ENCODE measurements at places on chromosomes 4 and X. TPM values are rescaled to one million over a fixed set of nuclear protein-coding genes. Genes with fewer than 3 reads are reported as not detected.
A peak's percentile ranks its signal among the peaks of the same experiment; 100 is the strongest.

P2RY4 gene
- not detected for total RNA-seq

- no peak for DNase-seq
Measured at GRCh38 chr4:85486425-85487086, 11.6 kb downstream of the ARHGAP24 start.

DNA sequence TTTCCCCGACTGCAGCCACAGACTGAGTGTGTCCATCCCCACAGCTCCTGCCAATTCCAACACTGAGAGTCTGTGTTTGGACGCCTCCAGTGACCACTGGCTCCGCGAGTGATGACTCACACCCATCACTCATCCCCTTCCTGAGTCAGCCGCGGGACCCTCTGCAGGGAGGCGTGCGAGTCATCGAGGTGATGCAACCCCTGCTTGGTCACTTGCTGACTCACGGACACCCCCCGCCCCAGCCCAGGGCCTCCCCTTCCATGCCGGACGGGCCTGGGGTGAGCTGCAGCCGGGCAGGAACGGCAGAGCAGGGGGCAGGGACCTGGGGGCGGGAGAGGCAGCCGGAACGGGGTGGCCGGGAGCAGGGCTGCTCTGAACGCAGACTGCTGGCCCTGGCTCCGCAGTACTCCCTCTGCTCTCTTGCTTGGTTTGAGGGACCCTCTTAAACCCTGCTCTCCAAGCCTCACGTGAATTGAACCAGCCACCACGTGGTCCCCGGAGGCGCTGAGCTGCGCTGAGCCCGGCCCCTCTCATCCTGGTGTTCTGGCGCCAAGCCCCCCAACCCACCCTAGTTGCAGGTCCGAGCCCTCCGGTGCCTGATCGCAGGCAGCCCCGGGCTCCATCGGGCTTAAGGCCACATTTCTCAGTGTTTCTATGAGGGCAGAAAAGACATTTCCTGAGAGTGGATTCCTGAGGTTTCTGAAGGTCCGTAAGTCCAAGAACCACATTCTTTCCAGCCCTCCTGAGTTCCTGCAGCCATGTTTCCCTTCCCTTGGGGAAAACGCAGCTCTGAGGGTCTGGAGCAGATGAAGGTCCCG lies 32.4 kb downstream of the FGFRL1 start:
- DNase-seq = peak; percentile 97

ZFP92 gene
- 0.07 TPM for total RNA-seq

DNA sequence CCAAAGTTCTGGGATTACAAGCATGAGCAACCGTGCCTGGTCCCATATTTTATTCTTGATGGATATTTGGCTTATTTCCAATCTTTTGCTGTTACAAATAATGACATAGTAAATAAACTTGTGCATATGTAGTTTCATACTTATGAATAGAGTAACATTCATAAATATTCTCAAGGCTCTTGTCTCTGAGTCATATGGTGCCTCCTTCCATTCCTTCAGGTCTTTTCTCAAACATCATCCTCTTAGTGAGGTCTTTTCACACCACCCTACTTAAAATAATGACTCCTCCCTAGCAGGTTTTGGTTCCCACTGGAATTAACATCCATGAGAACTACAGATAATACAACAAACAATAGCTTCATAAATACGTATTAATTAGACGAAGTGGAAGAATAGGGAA lies 416.6 kb downstream of the IQCM start:
- no peak for DNase-seq

DNA sequence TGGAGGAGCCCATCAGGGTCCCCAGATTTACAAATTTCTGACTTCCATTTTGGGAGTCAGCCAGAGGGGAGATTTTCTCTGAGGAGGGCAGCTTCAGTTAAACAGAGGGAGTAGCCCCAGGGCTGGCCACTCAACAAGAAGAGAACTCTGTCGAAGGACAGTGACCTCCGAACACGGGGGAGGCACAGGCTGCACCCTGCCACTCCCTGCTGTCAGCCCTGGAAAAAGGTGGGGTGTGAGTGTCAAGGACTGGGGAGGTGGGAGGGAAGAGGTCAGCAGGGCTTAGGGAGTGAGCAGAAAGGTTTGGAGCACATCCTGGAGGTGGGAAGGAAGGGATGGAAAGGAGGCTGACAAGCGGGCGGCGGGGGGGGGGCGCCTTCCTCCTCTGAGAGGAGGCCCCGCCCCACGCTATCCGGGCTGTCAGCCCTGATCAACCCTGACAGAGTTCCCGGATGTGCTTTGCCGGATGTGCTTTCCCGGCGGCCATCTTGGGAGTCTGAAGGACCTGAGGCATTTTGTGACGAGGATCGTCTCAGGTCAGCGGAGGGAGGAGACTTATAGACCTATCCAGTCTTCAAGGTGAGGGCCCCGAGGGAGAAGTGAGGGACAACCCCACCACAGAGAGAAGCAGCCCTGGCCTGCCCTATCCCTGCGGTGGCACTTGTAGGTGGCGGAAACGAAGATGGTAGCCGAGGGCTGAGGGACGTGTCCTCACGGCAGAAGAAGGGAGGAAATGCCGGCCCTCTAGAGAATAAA lies at the start of gene MAGEC1:
Gene MAGEC1 (plus strand): TSS at position 495 of the 756 bp plus-strand sequence. CDS start 1,179 bp downstream, outside the sequence.
- no peak for DNase-seq

DNA sequence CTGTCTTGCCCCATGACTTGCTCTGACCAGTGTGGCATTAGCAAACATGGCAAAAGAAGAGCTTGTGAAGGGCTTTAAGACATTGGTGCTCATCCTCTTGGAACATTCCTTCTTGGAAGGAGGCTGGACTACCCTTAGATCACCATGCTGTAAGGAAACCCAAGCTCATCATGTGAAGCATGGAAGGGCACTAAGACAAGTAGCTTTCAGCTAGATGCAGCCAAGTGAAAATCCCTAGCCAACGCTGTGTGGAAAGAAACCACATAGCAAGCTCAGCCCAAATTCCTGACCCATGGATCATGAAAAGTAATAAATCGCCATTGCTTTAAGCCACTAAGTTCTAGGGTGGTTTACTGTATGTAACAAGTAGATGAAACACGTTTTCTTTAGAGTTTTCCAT lies 12.4 kb upstream of the PACRGL start:
- peak; percentile 40 for DNase-seq

DNA sequence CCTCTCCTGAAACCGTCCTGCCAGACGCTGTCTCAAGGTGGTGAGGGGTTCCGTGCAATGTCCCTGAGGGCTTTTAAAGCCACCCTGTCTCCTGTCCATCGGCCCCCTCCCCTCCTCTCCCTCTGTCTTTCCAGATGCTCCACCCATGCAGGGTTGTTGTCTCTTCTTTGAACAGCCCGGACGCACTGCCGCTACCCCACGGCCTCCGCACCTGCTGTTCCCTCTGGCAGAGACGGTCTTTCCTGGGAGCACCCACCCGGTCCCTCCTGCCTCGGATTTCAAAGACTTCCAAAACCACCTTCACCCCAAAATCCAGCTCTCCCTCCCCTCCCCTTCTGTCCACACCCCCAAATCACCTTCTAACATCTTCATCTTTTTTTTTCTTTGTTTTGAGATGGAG lies 4.1 kb upstream of the ASMT start:
- DNase-seq = no peak

- DNase-seq = no peak
Measured at GRCh38 chr4:87567191-87567590, 38.0 kb upstream of the SPARCL1 start.

CENPVL3 gene
- total RNA-seq = not detected

MAGEB1 gene
- not detected for total RNA-seq

DNA sequence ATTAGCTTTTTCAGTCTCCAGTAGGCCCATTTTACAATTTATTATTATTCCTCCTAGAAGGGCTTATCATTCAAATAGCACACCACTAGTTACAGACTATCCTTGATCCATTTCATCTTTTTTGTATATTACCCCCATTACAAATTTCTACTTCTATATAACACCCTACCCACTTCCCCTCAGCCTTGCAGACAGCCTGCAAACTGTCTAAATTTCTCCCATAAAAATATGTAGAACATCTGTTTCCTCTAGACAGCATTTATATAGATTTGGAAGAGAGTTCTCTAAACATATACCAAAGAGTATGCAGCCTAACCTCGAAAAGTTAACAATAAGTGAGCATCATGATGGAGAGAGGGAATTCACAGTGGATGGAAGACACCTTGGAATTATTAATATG lies 30.8 kb downstream of the COMMD8 start:
- no peak for DNase-seq

DNA sequence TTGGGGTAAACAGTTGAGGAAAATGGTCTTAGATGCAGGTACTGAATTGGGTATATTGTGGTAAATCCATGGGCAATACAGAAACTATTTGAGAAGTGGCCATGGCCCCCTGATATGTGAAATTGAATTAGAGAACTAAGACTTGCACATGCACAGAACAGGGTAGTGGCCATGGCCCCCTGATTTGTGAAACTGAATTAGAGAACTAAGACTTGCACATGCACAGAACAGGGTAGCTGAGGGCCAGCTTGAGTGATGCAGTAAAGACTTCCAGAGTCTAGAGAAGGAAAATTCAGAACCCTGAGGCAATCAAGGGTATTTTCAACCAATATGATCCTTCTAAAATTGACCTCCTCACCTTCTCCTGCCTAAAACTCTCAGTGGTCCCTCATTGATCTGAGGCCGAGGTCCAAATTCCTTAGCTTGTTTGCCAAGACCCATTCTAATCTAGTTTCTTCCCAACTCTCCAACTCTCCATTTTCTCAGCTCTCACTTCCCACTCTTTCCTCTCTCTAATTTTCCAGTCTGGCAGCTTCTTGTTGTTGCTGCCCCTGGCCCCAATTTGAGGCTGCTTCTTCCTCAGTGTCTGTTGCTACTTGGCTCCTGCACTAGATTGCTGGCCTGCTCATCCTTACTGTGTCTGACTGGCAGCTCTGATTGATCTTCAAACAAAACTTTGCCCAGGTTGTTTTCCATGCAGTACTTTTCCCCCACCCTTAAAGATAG lies 72.4 kb downstream of the FRAS1 start:
- DNase-seq = no peak

TSPAN7 gene
- not detected for total RNA-seq

GRCh38 chr4:75432683-75433082 lies 81.5 kb downstream of the RCHY1 start:
- DNase-seq = no peak

DNA sequence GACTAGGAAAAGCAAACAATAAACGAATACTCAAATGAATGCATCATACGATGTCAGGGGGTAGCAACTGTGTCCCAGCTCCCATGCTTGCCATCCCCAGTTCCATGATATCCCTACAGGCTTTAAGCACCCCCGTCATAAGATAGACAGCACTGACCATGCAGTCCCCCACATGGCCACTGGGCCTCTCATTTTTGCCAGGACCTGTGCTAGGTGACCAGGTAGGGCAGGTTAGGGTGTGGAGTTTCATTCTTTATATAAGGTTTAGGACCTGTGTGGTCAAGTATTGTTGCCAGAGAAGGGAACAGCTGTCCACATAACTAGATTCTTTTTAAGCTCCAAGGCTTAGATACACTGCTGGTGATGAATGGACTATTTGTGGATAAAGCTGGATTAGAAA lies 9.7 kb downstream of the PPEF2 start:
- DNase-seq = no peak

DNA sequence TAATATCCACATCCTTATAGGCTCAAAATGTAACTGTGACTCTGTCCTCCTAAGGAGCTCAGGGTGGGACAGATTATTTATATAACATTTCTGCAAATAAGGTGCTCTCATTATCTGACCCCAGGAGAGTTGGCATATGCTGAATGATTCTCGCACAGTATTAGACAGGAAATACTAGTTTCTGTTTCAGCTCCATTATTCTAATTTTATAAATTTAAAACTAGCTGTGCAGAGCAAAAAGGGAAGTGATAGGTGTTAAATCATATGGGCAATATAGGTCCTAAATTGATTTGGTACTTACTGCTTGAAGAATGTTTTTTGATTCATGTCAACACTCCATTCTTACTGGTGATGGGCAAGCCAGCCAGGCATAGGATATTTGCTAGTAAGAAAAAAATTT lies 141.5 kb downstream of the GLRA2 start:
- DNase-seq = no peak

- DNase-seq = peak; percentile 2
Measured at GRCh38 chrX:65821721-65822496, 154.5 kb downstream of the MSN start.

DNA sequence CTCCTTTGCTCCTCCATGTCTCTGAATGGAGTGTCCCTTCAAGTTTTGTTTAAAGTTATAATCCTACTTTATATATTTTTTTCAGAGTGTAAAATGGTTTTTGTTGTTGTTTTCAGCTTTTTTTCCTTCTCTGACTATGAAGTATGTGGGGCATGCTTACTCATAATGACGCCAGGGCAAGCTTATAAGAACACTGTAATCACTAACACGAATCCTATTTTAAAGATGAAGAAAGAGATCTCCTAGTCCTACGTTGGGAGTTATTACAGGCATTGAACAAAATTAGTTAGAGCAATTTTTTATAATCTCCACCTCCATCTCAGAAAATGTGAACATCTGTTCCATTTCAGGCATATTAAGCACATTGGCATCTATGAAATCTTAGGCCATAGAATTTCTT lies 268.1 kb upstream of the MAGEB2 start:
- DNase-seq = no peak

DNA sequence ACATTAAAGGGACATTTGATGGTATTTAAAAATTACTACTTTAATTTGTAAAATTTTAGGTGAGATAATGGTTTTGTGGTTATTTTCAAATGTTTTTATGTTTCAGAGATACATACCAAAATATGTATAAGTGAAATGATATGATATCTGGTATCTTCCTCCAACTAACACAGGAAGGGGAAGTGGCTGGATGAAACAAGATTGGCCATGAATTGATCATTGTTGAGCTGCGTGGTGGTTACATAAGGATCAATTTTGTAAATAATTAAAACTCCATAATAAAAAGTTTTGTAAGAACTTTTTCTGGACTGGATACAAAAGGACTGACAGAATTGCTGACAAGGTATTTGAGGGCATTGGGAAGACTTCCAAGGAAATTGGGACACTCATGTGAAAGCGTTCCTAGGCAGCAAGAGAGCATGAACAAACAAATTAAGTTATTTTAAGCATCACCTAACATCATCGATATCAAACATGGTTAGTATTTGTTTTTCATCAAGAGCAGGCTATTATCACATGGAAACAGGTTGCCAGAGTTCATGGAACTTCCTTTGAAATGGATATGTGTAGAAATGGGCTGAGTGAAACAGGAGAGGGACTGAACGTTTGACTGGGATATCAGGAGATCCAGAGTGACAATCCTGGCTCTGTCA lies 4.4 kb upstream of the PGM2 start:
- no peak for DNase-seq

GRCh38 chr4:9970399-9971011 lies 50.8 kb downstream of the SLC2A9 start:
- no peak for DNase-seq

DNA sequence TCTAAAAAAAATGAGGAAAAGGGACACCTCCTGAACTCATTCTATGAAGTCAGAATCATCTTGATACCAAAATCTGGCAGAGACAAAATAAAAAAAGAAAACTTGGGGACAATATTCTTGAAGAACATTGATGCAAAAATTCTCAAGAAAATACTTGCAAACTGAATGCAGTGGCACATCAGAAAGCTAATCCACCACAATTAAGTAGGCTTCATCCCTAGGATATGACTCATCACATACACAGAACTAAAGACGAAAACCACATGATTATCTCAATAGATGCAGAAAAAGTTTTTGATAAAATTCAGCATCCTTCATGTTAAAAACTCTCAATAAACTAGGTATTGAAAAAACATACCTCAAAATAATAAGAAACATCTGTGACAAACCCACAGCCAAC lies 98.3 kb downstream of the FAM47B start:
- no peak for DNase-seq

CXCL11 gene
- total RNA-seq = 1.3 TPM

CENPVL2 gene
- total RNA-seq = not detected
